Amygdala (tissue), 56 donors: ENCODE measurements at places on chromosomes 16 and 17.

DNA sequence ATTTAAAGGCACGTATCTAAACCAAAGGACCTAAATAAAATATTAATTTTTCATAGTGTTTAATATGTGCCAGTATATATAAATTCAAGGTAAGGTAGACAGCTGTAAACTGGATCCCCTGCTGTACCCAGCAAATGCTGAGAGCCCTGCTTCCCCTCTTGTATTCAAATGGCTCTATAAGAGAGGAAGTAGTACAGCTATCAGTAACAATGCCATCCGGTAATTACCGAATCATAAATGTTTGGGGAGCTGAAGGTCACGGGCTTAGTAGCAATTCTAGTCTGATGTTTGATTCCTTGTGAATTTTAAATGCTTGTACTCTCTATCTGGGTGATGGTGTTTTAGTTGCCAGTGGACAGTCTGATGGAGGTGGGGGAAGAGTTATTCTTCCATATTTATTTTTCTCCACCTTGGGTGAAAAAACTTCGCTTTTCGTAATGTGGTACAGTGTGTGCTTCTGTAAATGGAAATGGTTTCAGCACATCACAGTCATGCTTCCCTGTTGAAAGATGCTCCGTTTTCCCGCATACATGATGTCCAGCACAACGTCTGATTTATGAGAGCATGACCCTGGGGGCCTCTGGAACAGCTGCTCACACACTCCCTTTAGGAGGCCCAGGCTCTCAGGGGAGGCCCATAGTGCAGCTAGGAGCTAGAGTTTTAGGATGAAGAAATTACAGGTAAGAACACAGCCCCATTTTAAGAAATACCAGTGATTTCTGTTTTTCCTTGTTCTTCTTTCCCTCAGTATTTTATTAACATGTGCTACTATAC lies 423.9 kb downstream of the WWOX start:
- no peak for DNase-seq

- no peak for DNase-seq
These were observed 170.4 kb downstream of the IRX3 start for GRCh38 chr16:54116124-54116655.

GRCh38 chr16:60091529-60091928 lies 1357.4 kb upstream of the GOT2 start:
- no peak for DNase-seq

DNA sequence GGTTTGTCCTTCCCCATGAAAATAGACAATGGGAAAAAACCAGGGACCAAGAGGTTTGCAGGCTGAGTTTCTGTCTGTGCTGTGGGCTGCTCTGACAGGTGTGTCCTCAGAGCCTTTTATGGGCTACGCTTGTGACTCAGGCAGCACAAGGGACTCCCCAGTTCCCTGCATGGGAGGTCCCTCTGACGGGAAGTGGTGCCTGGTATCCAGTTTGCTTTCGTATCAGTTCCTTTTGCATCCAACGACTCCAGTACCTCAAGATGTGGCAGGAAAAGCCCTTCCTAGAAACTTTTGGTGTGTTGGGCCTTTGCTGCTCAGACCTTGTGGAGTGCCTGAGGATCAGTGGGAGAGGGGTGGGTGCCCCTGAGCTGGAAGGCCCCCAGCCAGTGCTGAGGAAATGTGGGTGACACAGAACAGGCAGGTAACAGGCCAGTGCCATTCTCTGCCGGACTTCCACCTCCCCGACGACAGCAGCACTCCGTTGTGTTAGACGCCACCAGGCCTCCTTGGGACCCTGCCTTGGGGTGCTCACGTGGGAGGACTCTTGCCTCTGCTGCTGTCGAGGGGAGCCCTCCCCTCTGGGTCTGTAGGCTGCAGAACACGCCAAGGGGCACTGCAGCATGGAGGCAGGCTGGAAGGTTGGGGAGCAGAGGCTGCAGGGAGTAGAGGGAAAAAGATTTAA lies 38.4 kb upstream of the IRF8 start:
- no peak for DNase-seq

DNA sequence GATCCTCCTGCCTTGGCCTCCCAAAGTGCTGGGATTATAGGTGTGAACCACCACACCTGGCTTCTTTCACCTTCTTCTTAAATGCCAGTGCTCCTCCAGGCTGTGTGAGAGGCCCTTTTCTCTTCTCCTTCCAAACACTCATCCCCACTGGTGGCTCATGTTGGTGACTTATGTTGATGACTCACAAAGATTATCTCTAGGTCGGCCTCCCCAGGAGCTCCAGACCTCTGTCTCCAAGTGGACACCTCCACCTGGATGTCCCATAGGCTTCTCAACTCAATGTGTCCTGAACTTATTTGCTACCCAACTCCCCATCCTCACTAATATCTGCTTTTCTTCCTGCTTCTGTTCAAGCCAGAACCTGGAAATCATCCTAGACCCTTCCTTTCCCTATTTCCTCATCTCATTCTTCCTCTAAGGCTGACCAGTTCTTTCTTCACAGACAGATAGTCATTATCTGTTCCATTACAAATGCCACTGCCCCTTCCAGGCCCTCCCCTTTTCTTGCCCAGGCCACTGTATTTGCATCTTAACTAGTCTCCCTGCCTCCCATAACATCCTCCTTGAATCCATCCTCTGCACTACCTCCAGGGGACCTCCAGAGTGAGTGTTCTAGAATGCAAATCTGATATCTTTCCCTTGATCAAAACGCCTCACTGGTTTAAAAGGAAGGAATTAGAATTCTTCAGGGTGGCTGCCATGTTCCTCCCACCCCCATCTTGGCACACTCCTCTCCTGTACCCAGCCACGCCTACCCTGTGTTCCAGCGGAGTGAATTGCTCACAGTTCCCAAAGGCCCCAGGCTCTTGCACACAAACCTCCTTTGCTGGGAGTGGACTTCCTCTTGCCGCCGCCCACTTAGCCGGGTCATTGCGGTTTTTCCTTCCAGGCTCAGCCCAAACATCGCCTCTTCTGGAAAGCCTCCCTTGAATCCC lies 34.8 kb upstream of the FBXO47 start:
- no peak for DNase-seq

GRCh38 chr17:30816165-30816564 lies 8.3 kb downstream of the CRLF3 start:
- DNase-seq, result no peak

GRCh38 chr16:79472426-79472825 lies 128.1 kb downstream of the MAF start:
- no peak for DNase-seq

DNA sequence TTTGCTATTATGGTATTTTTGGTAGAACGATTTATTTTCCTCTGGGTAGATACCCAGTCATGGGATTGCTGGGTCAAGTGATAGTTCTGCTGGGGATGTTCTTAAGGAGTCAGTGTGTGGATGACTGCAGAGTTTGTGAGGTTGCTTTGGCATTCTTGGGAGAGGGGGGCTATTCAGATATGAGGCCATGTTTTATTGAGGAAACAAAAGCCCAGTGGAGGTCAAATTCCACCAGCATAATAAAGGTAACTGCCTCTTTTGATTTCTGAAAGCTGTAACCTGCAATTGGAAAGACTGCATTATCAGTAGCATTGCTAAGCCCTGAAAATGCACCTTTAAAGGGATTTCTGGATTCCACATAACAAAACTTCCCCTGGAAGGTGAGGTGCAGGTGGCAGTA lies 43.7 kb upstream of the HNF1B start:
- DNase-seq, result no peak

- no peak for DNase-seq
These were observed 18.5 kb downstream of the TOP2A start for GRCh38 chr17:40399185-40399584.

- no peak for DNase-seq
These were observed 39.1 kb upstream of the AXIN2 start for GRCh38 chr17:65600518-65600917.

DNA sequence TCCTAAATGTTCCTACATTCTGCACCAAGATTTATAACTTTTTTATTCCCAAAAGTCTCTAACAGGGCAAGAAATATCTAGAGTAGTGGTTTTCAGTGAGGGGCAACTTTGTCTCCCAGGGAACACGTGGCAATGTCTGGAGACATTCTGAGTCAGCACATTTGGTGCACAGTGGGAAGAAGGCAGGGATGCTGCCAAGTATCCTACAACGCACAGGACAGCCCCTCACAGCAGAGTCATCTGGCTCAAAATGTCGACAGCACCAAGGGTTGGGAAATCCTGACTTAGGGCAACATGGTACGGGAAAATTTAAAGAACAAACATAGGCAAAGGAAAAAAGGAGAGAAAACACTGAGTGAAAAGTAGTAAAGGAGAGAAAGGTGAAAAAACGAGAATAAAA lies 61.8 kb downstream of the SMG6 start:
- no peak for DNase-seq

- DNase-seq, result no peak
These were observed 119.6 kb downstream of the ZFHX3 start for GRCh38 chr16:72928090-72928981.
